ENCODE measurements at places on chromosomes 12 and 14.

DNA sequence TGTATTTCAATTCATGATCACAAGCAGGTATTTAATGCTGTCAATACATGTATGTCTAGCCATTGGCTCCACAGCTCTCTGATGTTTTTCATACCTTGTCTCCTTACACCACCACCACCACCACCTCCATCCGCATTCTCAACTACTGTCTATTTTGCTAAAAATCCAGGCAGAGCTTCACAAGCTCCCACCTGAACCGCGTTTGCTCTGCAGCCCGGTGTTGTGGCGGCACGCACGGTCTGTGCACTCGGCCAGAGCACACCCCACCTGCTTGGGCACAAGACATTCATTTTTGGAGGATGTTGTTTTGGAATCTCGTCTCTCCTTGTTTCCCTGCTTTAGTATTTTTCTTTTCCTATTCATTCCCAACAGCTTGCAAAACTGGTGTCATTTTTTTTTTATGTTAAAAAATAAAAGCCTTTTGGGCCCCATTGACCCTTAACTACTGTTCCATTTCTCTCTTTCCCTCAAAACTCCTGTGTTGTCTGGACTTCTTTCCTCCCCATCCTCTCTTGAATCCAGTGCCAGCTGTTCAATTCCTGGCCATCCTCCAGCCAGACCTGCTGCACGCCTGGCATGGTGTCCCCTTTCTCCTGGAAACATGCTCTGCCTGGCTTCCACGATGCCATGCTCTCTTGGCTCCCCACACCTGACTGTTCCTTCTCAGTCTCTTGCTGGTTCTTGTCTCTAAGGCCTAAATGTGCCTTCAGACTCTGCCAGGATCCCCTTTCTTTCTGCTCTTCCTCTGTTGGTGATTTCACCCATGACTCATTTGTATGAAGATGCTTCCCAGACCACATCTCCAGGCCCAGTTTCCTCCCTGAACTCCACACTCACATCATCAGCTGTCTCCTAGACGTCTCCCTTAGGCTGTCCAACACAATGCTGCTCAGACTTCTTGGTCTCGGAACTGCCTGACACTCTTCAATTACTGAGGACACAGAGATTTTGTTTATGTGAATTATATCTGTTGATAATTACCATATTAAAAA lies 37.9 kb downstream of the PIWIL1 start:
- no peak for DNase-seq

GRCh38 chr14:69287098-69288010 lies 27.4 kb downstream of the GALNT16 start:
- no peak for DNase-seq

GRCh38 chr12:53241623-53242412 lies 9.8 kb upstream of the RARG start:
- no peak for DNase-seq

- no peak for DNase-seq
Observed at GRCh38 chr12:49451468-49452259, 84.4 kb downstream of the SPATS2 start.

DNA sequence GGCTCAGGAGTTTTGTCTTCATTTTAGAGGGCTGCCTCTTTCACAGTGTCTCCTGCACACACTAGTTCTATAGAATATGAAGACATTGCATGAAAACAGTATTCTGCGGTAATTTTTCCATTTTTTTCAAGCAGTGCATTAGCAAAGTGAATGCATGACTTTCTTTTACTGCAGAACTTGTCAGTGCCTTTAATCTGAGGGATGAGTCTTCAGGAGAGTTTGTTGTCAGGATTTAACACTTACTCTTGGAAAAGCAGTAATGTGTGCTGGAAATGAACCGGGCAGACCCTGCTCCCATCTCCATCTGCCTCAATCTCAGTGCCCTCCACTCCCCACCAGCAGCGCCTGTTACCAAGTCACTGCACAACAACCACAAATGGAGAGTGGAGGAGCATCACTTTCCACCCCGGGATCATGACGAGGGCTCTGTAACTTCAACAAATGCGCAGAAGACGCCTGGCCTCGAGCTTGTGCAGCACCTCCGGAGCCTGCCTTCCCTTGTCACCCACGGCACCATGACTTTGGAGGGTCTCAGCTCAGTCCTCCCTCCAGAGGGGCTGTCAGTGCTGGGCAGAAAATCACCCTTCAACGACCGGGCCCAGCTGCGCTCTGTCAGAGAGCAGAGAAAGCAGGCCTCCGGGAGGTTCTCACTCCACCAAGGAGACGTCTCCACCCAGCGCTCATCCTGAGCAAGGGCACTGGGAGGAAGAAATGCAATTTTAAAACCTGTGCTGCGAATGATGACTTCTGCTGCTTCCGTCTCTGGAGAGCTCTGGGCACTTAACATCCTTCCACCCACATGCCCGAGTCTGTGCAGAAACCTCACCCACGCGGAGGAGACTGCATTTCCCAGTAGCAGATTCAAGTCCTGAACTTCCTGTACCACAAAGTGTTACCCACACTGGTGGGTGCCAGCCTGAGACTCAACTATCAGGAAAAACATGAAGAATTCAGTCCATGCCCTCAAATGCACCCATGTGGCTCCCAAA lies 255.7 kb downstream of the ADGRD1 start:
- no peak for DNase-seq

- no peak for DNase-seq
Observed at GRCh38 chr14:21113369-21113768, 12.5 kb downstream of the TMEM253 start.

- no peak for DNase-seq
Observed at GRCh38 chr12:113935459-113935858, 30.7 kb downstream of the RBM19 start.

DNA sequence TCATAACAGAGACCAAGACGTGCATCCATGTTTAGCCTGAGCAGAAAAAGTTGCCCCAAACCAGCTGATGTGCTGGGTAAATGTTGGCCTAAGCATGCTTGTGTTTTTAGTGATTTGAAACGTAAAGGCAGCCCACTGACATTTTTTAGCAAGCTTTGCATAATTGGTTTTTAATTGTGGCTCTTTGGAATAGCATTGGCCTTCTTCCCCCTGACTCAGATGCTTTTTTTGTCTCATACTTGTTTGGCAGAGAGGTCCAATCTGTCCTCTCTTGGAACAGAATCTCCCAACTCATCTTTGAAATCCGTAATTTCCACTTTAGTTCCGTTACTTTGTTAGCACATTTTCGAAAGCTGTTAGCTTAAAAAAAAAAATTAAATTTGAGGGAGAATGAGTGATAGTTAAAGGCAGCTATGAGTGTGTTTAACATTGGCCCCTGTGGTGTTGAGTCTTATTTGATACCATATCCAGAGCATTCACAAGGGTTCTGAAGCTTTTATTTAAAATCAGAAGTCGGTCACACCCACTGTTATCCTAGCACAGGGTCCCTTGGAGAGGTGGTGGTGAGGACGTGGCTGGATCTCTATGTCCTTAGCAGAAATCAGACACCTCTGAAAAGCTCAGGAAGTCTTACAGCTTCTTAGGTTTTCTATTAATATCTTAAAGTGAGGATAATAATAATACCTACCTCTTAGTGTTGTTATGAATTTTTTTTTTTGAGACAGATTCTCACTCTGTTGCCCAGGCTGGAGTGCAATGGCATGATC lies 15.6 kb downstream of the JDP2 start:
- no peak for DNase-seq

GRCh38 chr12:131368668-131369071 lies 342.2 kb upstream of the SFSWAP start:
- no peak for DNase-seq

DNA sequence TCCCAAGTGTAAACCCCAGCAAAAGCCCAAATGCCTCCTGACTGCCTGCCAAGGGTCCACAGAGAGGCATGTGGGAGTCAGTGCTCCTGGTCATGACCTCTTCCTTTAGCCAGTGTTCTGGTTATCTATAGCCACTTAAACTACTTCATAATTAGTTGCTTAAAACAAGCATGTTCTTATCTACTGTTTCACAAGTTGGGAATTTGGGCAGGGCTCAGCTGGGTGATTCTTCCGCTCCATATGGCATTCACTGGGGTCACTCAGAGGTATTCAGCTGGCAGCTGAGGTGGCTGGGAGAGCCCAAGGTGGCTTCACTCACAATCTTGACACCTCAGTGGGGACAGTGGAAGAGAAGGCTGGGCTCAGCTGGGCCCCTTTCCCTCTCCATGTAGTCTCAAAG lies 184.0 kb upstream of the RGS6 start:
- DNase-seq, result no peak

DNA sequence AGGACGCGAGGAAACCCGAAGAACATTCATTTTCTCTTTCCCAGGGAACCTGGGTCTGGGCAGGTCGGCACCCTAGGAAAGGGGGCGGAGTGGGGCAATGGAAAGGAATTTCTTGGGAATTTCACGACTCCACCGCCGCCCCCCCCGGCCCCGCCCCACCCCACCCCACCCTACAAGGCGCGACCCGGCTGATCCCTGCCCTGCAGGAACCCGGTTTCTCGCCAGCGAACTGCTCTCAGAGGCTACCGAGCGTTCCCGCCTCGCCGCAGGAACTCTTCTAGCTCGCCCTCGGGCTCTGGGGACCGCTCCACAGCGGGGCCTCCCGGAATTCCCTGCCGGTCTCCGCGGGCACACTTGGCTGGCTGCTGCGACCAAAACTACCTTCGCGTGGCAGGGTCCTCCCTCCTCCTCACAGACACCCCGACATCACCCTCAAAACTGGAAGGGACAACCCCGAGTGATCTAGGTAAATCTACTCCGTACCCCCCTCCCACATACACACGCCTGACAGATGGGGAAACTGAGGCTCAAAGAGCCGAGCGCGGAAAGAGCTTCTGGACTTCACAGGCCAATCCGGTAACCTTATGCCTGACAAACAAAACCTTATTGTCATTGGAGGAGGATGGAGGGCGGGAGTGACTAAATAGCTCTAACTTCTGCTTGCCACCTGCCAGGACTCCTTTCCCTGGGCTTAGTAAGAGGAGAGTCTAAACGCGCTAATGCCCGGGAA lies 785 bp upstream of the ACTN1 start:
- DNase-seq, result no peak

GRCh38 chr12:105573574-105573973 lies 243.1 kb downstream of the C12orf75 start:
- DNase-seq, result no peak

DNA sequence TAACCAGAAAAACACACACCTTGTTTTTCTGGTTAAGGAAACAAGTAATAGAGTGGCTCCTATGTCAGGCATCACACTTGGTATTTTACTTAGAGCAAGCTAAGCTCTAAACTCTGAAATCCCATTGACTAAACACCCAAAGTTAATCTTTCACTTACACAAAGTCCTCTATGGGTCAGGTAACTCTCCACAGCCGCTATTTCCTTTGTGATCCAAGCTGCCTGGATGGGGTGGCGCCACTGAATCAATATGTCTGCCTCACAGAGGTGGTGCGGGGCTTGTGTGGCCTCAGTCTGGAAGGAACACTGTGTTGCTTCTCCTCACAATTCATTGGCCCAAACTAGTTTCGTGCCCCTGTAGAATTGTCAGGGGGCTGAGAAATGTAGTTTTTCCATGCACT lies 160.0 kb upstream of the E2F7 start:
- no peak for DNase-seq

DNA sequence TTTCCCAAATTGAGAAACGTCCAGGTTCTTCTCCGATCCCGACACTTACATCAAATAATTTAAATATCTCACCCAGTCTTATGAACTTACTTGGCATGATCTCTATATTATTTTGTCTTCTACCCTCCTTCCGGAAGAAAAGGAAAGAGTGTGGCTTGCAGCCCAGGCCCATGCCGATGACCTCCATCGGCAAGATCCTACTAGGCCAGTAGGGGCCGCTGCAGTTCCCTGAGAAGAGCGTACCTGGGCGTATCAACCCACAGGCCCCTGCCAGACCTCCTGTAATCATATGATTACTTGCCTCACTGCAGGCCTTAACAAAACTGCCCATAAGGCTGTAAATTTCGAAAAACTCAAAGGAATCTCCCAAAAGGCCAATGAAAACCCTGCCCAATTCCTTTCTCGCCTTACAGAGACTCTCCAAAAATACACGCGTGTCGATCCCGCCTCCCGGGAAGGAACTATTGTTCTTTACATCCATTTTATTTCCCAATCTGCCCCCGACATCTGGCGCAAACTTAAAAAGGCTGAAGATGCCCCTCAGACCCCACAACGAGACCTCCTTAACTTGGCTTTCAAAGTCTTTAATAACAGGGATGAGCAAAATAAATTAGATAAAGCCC lies 69.6 kb downstream of the MOK start:
- peak; percentile 55 for DNase-seq

- DNase-seq, result no peak
Observed at GRCh38 chr14:68874746-68875155, 81.9 kb upstream of the ZFP36L1 start.

DNA sequence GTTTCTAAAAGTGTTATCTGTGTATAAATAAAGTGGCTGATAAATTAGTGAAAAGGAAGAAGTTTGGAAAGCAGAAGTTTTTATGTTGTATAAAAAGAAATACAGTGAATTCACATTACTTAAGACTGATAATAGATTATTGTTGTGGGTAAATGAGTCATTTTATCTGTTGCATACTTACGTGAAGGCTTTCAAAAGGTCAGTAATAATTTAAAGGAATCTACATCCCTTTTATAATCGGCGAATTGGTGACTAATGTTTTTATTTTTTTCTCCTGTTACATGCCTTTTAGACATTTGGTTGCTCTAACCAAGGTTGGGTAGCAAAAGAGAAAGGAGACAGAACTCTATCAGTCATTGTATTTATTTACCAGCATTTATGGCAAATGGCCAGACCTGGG lies 155.9 kb downstream of the SLC41A2 start:
- DNase-seq, result no peak

DNA sequence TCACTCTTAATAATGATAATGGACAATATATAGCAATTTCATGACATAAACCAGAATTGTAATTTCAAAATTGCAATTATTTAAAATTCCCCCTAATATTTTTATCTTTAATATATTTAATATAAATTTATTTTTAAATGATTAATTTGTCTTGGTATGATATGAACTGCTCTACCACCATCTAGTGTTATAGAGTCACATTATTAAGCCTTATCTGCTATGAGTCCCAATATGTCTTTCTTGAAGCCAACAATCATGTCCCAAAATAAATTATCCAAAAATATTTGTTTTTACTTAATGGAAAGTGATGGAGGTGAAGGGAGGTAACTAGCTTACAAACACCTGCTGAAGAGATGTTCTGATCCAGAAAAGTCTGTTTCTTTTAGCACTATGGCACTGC lies 151.4 kb downstream of the KCNC2 start:
- no peak for DNase-seq

- no peak for DNase-seq
Observed at GRCh38 chr12:100733817-100734593, 60.6 kb upstream of the ANO4 start.

DNA sequence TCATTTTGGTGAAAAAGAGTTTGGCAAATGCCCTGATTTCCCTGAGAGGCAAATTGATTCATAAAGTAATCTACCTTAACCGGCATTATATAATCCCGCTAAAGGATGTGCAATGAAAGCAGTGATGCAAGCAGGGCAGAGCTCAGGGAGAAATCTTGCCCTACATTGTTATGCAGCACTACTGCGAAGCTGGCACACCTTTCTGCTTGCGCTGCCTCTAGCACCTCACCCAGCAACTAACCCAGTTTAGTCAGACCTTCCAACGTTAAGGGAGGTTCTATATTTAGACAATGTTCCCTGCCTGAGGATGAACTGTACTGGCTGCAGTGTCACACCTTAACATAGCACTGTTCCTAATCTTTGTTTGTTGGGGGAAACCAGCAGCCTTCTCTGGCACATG lies 60.8 kb upstream of the CCDC196 start:
- DNase-seq, result no peak
